ENCODE measurements at places on chromosomes 16 and 17.

- DNase-seq, result no peak
These were observed 276.6 kb upstream of the TNRC6C start for GRCh38 chr17:77681861-77682260.

- DNase-seq, result no peak
These were observed 143.8 kb downstream of the CCT6B start for GRCh38 chr17:34817252-34818035.

DNA sequence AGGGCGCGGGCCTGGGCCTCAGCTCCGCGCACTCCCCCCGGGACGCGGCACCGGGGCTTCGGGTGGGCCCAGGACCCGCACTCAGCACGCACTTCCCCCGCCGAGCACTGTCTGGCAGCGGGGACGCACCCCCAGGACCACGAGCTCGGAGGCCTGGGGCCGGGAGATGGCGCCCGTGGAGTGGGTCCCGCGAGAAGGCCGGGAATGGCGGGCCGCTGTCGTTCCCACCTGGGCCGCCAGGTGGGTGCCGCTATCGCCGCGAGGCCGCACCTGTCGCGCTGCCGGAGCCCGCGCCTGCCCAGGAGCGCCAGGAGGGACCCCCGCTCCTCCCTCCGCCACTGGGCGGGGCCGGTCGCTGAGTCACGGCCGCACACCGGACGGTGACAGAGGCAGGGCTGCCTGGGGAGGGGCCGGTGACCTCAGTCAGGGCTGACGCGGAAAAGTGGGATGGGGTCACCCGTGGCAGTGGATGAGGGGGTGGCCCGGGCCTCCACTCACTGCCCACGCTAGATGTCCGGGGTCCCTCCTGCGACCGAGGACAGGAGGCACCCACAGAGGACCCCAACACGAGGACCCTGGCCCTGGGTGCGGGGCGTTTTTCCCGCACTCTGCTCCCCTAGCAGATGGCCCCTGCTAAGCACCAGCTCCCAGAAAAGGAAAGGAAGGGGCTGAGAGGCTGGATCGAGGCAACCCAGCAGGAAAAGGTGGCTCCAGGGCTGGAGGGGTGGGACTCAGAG is 6.9 kb upstream of the ACTG1 start:
- no peak for DNase-seq

DNA sequence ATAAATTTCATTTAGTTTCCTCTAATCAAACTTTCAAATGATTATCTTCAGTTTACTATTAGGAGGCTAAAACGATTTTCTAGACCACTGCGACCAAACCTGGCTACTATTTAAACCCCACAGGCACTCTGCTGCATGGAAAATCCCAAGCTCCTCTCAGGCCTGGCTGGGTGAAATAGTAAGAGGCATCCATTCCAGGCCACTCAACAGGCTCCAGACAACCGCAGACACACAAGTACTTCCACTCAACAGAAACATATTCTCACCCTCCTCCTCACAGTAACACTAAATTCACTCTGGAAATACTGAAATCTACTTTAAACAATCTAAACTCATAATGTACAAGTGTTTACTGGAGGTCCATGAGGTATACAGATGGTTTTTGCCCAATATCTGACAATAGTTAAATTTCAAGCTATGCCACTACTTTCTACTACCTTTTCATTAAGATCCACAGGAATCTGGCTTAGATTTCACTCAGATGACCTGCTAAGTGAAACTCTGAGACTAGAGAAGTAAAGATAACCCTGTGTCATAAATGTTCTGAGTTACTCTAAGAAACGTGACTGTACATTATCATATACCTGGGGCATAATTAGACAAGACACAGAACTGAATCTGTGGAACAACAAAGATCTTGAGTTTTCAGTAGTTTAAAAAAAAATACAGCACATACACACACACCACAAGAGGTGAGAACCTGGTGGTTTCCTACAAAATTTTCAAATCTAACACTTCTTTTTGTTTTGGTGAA is 10.4 kb downstream of the VPS53 start:
- no peak for DNase-seq
